Right lung (tissue), 10 donors: ENCODE measurements at places on chromosomes 3 and 15.

DNA sequence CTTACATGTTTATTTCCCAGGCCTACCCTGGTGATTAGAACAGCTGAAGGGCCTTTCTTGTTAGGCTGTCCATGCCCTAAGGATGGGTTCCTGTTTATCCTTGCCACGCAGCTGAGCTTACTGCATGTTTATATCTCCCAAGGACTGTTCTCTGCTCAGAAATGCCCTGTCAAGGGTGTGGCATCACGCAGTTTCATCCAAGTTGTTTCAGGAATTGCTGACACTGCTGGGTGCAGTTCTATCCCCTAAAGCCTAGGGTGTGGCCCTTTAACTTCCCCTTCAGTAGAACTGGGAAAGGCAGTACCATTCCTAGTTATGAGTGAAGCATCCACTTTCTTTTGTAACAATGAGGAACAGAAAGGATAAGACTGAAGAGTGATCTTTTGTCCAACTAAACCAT, 5.0 kb downstream of the ELL3 start:
- no peak for DNase-seq

- no peak for DNase-seq
These were observed 60.8 kb downstream of the TM4SF4 start for GRCh38 chr3:149535333-149535685.

DNA sequence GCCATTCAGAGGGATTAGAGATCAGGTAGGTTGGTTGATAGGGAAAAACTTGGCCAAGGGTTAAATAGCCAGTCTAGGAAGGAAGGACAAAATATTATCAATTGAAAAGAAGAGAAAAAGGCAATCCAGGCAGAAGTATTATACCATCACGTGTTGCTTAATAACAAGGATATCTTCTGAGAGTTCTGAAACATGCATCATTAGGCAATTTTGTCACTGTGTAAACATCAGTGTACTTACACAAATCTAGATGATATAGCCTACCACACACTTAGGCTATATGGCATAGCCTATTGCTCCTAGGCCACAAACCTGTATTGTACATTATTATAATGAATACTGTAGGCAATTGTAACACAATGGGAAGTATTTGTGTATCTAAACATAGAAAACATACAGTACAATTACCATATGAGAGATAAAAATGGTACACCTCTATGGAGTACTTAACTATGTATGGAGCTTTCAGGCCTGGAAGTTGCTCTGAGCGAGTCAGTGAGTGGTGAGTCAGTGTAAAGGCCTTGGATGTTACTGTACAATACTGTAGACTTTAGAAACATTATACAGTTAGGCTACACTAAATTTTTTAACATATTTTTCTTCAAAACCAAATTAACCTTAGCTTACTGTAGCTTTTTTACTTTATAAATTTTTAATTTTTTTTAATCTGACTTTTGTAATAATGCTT, 2.7 kb downstream of the TEX55 start:
- DNase-seq: no peak

GRCh38 chr3:156148946-156149381, 28.6 kb downstream of the KCNAB1 start:
- no peak for DNase-seq

GRCh38 chr15:47673232-47673761, 44.0 kb upstream of the SEMA6D start:
- no peak for DNase-seq

- DNase-seq: no peak
These were observed 1.3 kb downstream of the CILP start for GRCh38 chr15:65209701-65210643.
